Germinal center (tissue), 1 donor: ENCODE measurements at places on chromosomes 4 and X.

DNA sequence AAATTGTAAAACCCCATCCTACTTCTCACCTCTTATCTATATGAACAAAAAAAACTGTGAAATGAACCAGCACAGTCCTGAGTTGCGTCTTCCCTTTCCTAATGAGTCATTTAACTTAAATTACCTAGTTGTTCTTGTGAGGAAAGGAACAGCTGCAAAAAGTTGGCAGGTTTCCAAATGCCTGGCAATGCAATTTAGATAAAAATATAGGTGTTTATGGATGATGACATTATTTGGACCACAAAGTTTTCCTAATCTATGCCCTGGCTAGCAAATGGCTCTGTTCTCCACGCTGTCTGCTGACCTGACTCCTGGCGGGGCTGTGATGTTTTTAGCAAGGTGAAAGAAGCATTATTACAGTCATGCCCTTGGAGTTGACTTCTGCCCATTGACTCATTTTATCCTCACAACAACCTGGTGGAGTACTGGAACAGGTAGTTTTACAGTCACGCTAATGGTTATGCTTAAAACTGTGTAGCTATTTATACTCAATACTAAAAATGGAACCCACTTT, 29.8 kb upstream of the RELL1 start:
- DNase-seq: no peak

DNA sequence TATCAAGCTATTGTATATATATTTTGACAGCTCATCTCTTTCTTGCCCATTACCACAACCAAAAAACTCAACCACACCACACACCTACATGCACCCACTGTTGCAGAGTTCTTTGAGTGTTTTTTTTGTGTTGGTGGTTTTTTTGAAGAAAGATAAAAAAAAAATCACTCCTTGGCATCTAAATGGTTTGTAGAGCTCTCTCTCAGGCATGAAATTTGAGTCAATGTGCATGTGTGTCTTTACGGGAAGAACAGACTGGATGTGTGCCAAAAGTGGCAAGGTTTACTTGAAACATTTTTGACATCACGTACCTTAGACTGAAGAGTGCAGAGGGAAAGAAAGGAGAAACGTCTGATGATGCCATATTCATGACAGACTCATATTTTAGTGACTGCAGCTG, 154.2 kb downstream of the FHIP1A start:
- no peak for DNase-seq

- DNase-seq: no peak
Measured at GRCh38 chr4:7353046-7353790, 81.5 kb downstream of the PSAPL1 start.

GRCh38 chrX:11754958-11755645, 2.9 kb upstream of the MSL3 start:
- no peak for DNase-seq

DNA sequence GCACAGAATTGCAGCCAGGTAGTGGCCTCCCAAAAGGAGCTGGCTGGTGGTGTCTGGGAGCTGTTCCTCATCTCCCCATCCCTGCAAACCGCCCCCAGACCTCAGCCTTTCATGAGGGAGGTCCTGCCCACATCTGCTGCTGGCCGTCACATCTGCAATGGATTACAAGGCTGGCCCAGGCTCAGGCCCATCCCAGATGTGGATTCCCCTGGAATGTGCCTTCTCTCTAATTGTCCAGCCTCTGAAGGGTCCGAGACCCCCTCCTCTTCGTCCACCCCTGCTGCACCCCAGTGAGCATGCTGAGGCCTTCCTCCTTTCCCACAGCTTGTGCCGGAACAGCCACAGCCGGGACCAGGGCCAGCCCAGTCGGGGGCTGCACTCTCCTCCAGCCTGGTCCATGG, 115.0 kb upstream of the NALF2 start:
- no peak for DNase-seq
